ENCODE measurements at places on chromosomes 2 and 18.

DNA sequence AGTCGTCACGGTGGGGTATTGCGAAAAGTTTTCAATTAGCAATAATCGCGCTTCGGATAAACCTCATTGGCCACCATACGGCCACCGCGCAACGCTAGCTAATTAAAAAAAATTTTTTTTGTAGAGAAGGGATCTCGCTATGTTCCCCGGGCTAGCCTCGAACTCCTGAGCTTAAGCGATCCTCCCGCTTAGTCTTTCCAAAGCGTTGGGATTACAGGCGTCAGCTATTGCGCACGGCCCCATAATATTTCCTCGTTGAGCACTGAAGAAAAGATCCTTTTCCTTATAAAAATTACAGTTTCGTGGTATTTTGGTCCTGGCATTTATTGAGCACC lies 759 bp upstream of the ACTR1B start:
- DNase-seq = no peak

DNA sequence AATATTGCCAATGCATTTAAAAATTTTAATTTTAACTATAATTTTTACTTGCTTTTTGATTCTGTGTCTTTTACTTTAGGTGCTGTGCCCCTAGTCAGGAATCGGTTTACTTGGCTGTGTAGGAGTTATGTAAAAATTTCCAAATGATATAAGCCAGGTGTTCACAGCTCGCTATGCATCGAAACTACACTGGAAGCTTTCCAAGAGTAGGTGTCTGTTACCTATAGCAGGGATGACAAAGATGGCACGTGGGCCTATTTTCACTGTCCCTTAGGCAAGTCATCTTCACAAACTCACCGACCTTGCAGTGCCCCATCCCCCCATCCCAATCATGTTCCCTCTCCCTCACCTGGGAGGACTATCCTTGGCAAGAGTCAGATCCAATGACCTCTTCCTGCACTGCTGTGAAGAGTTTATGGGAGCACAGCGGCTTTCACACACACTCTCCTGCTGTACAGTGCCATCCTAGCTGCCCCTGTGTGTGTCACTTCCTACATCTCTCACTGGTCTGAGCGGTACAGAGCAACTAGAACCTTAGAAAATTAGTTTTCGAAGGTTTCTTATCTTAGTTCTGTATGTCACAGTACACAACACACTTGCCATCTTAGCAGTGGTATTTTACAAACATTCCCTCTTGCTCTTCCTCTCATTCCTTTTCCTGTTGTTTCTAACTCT lies 49.2 kb upstream of the NAB1 start:
- no peak for DNase-seq

GRCh38 chr18:58671111-58671631 lies at the start of gene MALT1:
TSS of gene MALT1 (plus strand) at chr18:58671465. CDS start at chr18:58671644, 179 bp downstream.
- peak; percentile 98 for DNase-seq

- DNase-seq = no peak
Observed at GRCh38 chr2:85178980-85179411, 45.8 kb downstream of the TCF7L1 start.

- no peak for DNase-seq
Observed at GRCh38 chr2:154143105-154143504, 271.4 kb downstream of the GALNT13 start.

- DNase-seq = no peak
Observed at GRCh38 chr2:224401641-224402342, at the start of gene FAM124B. TSS of gene FAM124B (minus strand) at chr2:224402107. CDS start at chr2:224401768, 339 bp downstream.

GRCh38 chr2:211035548-211036185 lies 479.3 kb downstream of the CPS1 start:
- DNase-seq = no peak

DNA sequence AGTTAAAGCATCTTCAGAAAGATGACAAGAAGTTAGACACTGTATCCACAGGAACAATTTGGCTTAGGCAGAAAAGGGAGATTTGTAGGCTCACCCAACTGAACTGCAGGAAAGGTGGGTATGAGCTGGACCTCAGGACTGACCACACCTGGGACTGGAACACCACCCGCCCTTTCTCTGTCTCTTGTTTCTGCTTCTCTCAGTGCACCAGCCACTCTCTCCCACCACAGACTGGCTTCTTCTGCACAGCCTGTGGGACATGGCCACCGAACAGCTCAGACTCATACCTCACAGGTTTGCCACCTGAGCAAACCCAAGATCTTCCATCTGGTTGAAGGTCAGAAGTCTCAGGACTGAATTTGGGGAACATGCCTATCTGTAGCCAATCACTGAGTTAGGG lies 14.2 kb upstream of the MALT1 start:
- DNase-seq = no peak

DNA sequence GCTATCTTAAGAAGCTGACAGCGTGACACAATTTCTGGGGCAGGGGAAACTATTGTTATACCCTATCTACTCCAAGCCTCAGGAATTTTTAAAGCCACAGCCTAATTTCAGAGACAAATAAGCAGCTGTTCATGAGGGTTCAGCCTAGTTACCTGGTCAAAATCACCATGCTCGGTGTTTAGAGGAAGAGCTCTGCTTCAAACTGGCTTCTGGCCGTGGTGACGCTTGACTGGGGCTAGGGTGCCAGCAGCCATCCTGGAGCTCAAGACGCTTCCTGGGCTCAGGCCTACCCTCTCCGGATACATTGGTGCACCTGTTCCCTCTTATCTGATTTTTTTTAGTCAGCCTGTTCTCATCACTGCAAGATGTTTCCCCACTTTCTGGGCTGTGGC lies 41.7 kb downstream of the FRZB start:
- no peak for DNase-seq

- DNase-seq = peak; percentile 19
Observed at GRCh38 chr2:98550165-98550564, 58.1 kb downstream of the COA5 start.

DNA sequence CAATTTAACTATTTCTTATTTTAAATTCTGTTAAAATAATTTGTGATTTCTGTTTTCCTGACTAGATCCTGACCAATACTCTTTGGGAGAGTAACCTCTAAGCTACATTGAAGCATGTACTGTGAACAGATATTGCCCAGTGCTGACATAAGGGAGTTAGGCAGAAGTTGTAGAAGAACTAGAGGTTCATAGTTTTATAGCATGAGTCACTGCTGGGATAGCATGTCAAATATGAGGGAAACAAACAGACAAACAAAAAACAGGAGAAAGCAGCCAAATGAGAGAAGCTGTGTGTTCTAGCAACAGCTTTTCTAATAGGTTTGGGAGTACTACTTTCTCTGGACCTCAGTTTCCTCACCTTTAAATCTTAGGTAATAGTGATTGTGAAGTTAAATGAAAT lies 72.4 kb downstream of the CERS6 start:
- no peak for DNase-seq

- no peak for DNase-seq
Observed at GRCh38 chr18:58754544-58755068, 83.3 kb downstream of the MALT1 start.

DNA sequence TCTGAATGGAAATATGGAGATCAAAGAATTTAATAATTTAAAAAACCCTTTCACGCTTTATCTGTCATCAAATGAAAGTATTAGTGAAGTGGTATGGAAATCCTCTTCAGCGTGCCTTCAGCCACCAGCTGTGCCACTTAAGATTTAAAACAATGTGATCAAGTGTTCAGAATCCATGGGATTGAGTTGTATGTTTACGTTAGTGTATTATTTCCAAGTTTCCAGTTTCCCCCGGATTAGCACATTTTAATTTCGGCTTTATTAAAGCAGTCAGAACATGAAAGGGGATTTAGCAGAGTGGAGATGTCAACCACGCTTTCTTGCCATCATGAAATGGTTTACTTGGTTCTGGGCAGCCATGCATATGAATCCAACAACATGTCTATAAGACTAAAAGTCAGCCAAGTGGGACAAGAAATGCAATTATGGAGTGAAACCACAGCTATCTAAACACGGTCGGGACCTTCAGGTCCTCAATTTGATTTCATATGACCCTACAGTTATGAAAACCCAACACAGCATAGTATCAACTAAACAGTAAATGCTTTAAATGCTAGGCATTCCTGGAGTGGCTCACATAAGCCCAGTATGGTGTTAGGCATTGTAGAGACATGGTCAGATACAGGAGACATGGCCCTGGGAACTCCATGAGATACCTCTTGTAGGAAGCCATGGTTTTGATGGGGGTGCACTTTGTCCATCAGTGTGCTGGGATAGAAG lies 224.9 kb upstream of the EPAS1 start:
- DNase-seq = no peak

GRCh38 chr2:163655667-163656066 lies 80.1 kb downstream of the FIGN start:
- DNase-seq = no peak

DNA sequence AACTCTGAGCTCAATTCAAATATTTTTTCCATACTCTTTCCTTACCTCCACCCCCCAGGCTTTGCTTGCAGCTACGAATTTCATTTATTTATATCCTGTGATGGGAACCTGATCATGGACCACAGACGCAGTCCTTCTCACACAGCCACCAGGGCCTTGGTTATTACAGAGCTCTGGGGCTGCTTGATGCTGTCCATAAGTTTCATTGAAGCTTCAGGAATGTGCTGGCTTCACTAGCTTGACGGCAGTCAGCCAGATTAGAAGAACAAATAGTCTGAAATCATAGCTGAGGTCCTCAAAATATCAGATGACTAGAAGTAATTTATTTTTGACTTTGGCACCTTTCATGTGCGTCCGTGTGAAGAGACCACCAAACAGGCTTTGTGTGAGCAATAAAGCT lies 104.9 kb downstream of the VWA3B start:
- DNase-seq = no peak

DNA sequence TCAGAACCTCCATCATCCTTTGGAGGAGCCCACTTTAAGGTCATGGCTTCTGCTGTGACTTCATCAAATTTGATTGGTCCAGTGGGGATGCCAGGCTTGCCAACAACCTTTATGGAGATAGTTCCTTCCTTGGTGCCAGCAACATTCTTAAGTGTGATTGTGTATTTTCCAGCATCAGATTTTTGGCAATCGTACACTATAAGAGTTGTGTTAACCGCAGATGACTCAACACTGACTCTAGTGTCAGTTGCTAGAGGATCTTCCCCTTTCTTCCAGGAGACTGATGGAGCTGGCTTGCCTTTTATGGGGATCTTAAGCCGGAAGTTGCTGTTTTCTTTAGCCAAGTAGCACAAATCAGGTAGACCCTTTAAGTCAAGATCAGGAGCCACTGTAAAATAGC lies 98.7 kb downstream of the PLEKHA3 start:
- no peak for DNase-seq

GRCh38 chr2:116057538-116057937 lies 1615.1 kb downstream of the DPP10 start:
- no peak for DNase-seq

- no peak for DNase-seq
Observed at GRCh38 chr2:203500951-203501350, 34.1 kb downstream of the RAPH1 start.

GRCh38 chr18:9890957-9891356 lies 5.2 kb downstream of the TXNDC2 start:
- DNase-seq = no peak

DNA sequence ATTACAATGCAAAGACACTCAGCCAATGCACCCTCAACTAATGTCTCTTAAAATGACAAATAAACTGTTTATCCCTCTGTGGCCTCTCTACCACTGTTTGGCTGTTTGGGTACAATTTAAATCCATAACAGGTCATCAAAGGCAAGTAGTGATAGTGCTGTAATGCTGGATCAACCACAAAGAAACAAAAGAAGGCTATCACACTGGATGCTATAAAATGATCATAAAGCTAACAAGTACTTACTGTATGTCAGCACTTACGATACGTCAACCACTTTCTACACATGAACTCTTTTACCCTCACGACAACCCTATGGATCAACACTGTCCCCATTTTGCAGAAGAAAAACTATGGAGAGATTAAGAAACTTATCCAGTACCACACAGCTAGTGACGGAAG lies 54.1 kb downstream of the RNU4ATAC start:
- DNase-seq = no peak

- DNase-seq = no peak
Observed at GRCh38 chr2:605674-606608, 71.3 kb downstream of the TMEM18 start.

GRCh38 chr2:217742841-217743240 lies 260.0 kb downstream of the TNS1 start:
- DNase-seq = peak; percentile 14

DNA sequence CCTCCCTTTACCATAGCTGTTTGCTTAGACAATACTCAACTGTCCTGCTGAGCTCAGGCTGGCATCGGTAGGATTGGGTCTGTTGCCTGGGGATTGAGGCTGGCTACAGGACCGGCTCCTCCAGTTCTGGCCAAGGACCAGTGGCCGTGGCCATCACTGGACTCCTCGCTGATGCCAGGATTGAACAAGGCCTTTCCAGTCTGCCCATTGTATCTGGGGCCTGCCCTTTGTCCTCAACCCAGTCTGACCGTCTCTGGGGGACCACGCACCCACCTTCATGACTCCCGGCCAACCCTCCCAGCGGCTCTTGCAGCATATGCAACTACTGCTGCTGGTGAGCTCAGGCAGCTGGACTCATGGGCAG lies 28.7 kb downstream of the SH2D6 start:
- no peak for DNase-seq

- no peak for DNase-seq
Observed at GRCh38 chr2:227614246-227614645, 394 bp downstream of the SCYGR3 start.

- DNase-seq = no peak
Observed at GRCh38 chr2:33136566-33136965, 189.8 kb downstream of the LTBP1 start.

DNA sequence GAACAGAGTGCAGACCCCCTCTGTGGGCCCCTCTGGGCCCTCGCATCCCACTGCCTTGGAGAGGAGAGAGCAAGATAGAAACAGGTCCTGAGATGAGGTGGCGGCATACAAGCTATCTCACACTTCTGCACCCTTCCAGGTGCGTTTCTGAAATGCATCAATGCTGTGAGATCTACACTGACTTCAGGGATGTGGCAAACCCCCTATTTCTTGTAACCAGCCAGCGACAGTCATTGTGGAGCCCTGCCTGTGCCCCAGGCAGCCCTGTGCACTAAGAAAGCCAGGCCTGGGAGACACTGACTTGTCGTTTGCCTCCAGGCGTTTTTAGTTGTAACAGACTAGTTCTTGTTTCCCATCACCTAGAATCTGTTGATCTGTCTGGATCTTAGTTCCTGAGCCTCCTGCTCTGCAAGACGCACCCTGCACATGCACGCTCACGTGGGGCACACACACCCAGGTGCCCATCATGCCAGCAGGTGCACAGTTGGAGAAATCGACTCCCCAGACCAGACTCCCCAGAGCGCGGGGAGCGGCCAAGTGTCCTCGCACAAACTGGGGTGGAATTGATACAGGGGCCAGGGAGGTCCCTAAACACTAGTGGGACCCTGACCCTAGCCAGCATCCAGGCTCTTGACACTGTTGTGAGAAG lies 238.0 kb downstream of the FAM210A start:
- no peak for DNase-seq

DNA sequence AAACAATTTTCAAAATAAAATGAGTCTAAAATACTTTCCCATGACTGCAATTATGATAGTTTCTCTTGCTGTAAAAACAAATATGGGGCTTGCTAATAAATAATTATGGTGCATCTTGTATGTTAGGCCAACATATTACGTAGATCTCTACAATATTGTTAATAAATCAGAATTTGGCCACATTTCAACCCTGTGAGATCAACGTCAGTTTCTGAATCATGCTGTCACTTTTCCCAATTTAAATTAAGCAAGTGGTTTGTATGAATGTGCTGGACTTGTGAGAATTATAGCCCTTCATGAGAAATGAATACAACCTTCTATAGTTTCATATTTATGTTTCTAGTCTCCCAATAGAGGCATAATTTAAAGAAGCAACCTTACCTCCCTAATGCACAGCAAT lies 808.9 kb downstream of the SUCLG1 start:
- no peak for DNase-seq

- DNase-seq = no peak
Observed at GRCh38 chr2:187655001-187655400, 100.8 kb upstream of the TFPI start.

GRCh38 chr2:225207043-225207442 lies 164.8 kb upstream of the DOCK10 start:
- DNase-seq = no peak
